ENCODE measurements at places on chromosomes 2 and 18. TPM values are rescaled to one million over a fixed set of nuclear protein-coding genes. Genes with fewer than 3 reads are reported as not detected.

The PDE11A gene
- total RNA-seq, result 0.38 TPM

- peak; percentile 93 for DNase-seq
These were observed 37.3 kb upstream of the TANK start for GRCh38 chr2:161122772-161123530.

DNA sequence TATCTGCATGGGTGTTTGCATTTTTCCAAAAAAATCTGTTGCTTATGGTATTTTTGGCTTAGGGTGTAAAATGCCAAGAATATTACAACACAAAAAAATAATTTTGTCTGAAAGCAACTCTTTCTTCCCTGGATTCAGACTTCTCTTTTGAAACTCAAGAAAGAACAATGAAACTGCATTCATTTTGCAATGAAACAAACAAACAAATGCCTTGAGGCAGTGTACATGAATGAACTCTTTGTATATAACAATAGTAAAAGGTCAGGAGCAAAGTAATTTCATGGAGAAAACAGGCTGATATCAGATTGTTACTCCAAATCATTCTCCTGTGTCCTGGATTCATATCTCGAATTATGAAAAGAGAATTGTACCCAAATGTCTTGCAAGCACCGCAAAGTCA lies 301.6 kb upstream of the CDH20 start:
- DNase-seq, result no peak

- DNase-seq, result no peak
These were observed 26.9 kb upstream of the CCBE1 start for GRCh38 chr18:59724103-59724502.

DNA sequence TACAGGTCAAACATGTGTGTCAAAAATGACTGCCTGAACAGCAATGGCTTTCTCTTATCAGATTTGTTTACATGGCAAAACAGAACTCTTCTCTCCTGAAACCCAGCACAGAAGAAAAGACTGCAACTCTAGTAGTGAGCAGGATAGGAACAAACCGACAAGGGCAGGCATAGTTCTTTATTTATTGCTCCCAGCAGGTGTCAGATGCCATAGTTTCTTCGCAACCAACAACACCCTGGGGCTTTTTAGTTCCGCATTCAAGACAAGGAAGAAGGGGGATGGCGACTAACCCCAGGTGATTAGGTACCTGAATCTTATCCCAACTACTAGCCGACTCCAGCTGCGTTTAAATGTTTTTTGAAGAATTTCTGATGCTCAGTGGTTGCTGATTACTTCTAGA lies 367.5 kb upstream of the FIGN start:
- DNase-seq, result no peak

DNA sequence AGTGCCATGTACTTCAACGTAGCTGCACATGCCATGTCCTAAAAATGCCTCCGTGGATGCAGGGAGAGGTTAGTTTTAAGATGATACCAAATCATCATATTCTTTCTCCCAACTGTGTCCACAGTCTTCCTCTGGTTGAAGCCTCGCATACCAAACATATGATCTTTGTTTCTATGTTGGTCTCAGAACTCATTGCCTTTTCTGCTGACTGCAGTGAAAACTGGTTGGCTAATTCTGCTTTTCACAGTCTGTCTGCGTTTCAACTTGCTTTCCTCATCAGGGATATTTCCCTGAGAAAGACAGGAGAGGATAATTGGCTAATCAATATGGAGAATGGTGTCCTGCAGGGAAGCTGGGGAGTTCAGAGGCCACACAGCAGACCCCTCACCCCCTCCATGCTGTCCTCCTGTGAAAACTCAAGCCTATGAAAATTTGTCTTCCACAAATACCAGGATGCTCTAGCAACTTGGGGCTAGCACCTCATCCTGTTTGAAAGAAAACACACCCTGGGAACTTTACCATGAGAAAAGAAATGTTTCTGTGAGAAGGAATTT lies 192.2 kb upstream of the PXDN start:
- no peak for DNase-seq
